ENCODE measurements at places on chromosomes 7 and 10. TPM values are rescaled to one million over a fixed set of nuclear protein-coding genes. Genes with fewer than 3 reads are reported as not detected.

EIF5AL1 gene
- polyA plus RNA-seq = 0.11 TPM

ERVW-1 gene
- 0.57 TPM for polyA plus RNA-seq

DOCK1 gene
- 45.4 TPM for polyA plus RNA-seq

LRRC4 gene
- 3.2 TPM for polyA plus RNA-seq

CTNNA3 gene
- 8.5 TPM for polyA plus RNA-seq

SPOCK2 gene
- polyA plus RNA-seq = 3.1 TPM

ZFYVE27 gene
- polyA plus RNA-seq = 15.8 TPM

SPDYE6 gene
- polyA plus RNA-seq = not detected

GIMAP5 gene
- 8.2 TPM for polyA plus RNA-seq

AKR1C1 gene
- 11.8 TPM for polyA plus RNA-seq

MLXIPL gene
- 0.20 TPM for polyA plus RNA-seq

HOXA7 gene
- polyA plus RNA-seq = 1.5 TPM

FXYD4 gene
- polyA plus RNA-seq = 1.4 TPM

OPN1SW gene
- 1.7 TPM for polyA plus RNA-seq

LZTS2 gene
- 59.1 TPM for polyA plus RNA-seq

TMEM236 gene
- polyA plus RNA-seq = 0.40 TPM

HOXA13 gene
- not detected for polyA plus RNA-seq

SGCE gene
- polyA plus RNA-seq = 125 TPM

ACTR3C gene
- 0.59 TPM for polyA plus RNA-seq

CYP26C1 gene
- 0.04 TPM for polyA plus RNA-seq

TAS2R3 gene
- polyA plus RNA-seq = 0.56 TPM

LRRC18 gene
- polyA plus RNA-seq = not detected

HOXA2 gene
- polyA plus RNA-seq = 7.4 TPM

UBTD1 gene
- 15.6 TPM for polyA plus RNA-seq

FFAR4 gene
- polyA plus RNA-seq = not detected

PRPS1L1 gene
- polyA plus RNA-seq = not detected

RAB19 gene
- polyA plus RNA-seq = not detected

PKD2L1 gene
- polyA plus RNA-seq = not detected

NME8 gene
- polyA plus RNA-seq = 0.50 TPM

FAM25G gene
- polyA plus RNA-seq = not detected

NPC1L1 gene
- polyA plus RNA-seq = 0.05 TPM

CALCR gene
- polyA plus RNA-seq = 6.7 TPM

TPST1 gene
- polyA plus RNA-seq = 17.4 TPM

AKR1B1 gene
- 104 TPM for polyA plus RNA-seq

ANKRD1 gene
- polyA plus RNA-seq = 82.3 TPM

SUN3 gene
- polyA plus RNA-seq = not detected

VSIR gene
- polyA plus RNA-seq = 36.4 TPM

CCZ1 gene
- polyA plus RNA-seq = 52.6 TPM

PROSER2 gene
- polyA plus RNA-seq = 5.0 TPM

ZNF212 gene
- polyA plus RNA-seq = 8.8 TPM
